COLO829 (cell line): ENCODE measurements at places on chromosomes 7 and 10.

GRCh38 chr10:14523286-14523685 is 192.6 kb upstream of the FRMD4A start:
- DNase-seq, result peak; percentile 72

- DNase-seq, result no peak
Observed at GRCh38 chr10:123558651-123559050, 107.5 kb upstream of the GPR26 start.

DNA sequence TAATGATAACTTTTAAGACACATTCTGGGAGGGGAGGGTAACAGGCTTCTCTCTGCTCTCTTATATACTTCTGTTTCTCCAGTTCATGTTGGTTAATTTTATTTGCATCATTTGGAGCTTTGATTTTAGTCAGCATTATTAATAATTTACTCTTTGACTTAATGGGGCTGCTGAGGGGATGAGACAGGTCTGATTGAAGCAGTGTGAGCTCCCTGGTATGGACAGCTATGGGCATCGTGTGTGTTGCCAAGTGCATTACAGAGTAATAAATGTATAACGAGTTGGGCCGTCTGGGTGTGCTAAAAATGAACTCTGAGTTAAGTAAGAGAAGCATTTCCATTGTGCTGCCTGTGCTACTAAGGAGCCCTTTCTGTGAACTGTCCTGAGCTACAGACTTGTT is 31.7 kb upstream of the IKZF1 start:
- DNase-seq, result no peak

DNA sequence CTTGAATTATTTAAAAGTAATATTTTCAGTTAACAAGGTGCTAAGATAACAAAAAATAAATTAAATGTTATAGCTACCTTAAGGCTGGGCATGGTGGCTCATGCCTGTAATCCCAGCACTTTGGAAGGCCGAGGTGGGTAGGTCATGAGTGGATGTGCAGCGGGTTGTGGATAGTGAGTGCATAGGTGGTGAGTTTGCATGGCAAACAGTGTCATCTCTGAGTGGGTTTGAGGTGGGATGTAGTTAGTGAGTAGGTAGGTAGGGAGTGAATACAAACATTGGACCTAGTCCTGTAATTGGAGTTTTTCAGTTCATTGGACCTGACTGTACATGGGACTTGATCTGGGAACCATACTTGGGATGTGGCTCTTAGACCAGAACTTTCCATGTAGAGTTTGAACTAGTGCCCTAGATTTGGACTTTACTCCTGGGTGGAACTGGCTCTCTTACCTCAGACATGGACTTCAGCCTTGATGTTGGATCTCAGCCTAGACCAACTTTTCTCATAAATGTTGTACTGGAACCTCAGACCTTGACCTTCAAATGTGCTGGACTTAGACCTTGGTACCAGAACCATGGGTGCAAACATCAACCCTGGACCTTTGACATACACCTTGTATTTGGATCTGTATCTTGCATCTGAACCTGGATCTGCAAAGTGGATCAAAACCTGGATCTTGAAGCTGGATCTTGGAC is 47.0 kb downstream of the SEC61G start:
- no peak for DNase-seq

DNA sequence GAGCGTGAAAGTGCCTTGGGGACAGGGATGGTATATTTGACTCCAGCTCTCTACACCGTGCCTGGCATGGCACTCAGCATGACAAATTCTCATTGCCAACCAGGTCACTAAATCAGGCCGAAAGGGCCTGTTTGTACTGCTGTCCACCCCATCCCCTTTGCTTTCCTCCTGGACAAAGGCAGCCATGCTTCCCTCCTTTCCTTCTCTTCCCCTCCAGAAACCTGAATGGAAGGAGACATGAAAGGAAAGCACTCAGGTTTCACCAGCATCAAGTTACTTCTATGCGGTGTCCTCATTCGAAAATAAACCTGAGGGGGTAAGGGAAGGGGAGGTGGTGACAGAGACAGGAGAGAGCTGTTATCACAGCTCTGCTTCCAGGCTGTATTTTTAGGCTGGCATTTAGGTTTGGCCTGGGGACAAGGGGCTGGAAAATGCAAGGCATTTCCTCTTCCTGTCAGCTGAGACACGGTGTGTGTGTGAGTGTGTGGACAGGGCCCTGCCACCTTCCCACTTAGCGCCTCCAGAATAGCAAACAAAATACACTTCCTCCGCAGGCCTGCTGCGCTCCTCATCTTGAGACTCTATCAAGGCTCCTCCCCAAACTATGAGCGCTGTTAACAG is 79.9 kb upstream of the COL13A1 start:
- DNase-seq, result no peak

GRCh38 chr7:1856161-1856887 is 186.2 kb downstream of the ELFN1 start:
- DNase-seq, result no peak

DNA sequence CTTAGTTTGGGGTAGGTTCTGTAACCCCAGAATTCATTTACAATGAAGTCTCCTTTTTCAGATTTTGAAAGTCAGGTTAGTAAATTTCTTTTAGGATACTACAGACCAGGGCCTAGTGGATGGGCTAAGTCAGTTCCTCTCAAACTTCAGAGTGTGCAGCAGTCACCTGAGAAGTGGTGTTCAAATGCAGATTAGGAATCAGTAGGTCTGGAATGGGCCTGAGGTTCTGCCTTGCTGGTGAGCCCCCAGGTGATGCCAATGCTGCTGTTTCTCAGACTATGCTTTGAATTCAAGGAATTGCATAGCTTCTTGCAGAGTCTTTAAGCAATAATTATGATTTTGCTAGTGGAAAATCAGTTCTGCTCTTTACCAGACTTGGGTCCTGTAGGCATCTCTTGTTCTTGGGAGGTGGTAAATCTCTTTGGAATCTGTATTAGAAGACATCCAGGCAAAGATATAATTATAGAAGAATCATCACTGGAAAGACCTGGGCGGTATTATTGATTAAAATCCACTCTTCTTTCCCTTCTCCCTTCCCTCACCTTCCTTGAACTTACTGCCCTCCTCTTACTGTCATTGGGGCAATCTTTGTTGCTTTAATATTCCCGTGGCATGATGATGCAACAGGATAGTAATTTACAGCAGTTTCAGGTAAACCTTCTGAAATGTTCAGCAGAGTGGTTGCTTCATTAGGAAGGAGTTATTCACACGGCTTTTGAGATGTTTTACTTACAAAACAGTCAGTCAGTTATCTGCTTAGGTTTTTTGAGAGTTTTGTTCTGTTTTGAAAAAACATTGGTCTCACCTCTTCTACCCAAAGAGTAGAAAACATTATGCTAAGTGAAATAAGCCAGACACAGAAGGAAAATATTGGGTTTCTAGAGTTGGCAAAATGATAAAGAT is 87.2 kb downstream of the NRF1 start:
- no peak for DNase-seq

DNA sequence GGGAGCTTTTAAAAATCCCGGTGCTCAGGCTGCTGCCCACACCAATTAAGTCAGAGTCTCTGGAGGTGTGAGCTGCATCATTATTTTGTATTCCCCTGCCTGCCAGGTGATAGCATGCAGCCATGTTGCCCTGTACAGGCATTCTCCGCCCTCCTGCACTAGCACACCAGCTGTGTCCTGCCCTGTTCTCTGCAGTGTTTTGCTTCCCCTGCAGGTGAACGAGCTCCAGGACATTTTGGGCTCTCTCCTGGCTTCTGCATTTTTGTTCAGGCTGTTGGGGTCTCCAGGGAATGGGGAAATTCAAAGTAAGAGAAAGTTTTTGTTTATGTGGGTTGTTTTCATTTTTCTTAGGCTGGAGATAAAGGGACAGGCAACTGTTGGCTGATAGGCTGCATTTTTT is 271.0 kb upstream of the COBL start:
- no peak for DNase-seq

DNA sequence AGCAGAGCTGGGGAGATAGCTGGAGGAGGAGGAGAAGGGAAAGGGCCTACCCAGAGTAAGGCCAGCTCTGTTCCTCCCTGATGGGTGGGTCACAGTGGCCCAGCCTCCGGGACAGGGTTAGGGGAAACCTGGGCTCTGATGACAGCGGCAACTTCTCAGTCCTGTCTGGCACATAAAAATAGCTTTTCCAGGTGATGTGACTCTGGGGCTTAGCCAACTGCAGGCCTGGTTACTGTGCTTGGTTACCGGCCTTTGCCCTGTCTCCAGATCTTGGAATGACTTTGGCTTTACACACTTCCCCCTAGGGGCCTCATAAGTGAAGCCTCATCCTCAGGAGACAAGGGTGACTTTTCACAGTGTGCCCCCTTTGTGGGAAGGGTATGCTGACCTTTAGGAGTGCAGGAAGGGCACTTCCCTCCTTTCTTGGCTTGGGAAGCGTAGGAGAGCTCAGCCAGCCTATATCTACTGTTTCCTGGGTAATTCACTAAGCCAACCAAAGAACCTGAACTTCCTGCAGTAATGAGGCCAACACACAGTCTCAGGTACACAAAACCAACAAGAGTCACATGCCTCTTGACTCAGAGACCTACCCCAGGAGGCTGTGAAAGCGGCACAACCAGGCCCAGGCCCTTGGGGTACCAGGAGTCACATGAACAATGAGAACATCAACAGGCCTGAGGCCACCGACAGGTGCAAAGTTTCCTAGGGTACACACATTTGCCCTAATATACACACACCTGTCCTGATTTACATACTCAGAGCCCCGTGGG is 11.7 kb upstream of the HILPDA start:
- DNase-seq, result no peak

DNA sequence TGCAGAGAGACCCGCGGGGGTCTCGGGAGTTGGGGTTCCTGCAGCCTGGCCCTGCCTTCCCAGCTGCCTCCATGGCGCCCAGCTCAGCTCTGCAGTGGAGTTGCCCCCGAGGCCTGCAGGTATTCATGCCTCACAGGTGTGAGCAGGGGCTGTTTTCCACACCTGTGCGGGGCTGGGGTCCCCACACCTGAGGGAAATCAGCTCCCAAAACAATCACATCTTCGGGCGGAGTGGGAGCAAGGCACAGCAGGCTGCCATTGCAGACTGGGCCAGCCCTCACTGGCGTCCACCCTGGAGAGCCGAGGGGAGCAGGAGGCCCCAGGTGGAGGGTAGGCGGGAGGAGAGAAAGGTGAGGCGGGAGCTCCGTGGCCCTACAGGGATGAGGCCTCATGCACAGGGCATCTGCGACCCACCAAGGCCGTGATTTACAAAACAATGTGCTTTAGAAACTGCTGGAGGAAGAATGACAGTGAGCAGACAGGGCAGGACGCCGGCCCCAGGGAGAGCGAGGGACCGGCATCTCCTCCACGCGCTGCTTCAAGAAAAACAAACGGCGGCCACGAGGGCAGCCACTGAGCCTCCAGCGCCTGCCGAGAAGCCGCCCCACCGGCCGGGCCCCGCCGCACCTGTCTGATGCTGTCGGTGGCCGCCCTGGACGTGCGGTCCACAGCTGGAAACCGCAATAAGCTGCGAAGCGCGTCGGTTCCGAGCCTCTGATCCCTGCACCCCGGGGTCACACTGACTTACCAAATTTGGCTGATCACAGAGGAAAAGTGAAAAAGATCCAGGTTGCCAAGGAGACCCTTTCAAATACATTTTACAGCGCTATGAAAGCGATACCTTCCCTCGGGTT is 53.0 kb upstream of the PDGFA start:
- DNase-seq, result no peak
